ENCODE measurements at places on chromosomes 7 and 10.

GRCh38 chr7:30349170-30349569 lies 64.8 kb downstream of the ZNRF2 start:
- DNase-seq, result no peak
- H3K27ac ChIP-seq, result peak overlapping the region; percentile 83
- no peaks in the 10 kb centered on the region for H3K27me3 ChIP-seq
- peaks cover 23% of the 10 kb centered on the region for H3K4me1 ChIP-seq
- H3K4me3 ChIP-seq, result no peak overlapping the region
- no peaks in the 10 kb centered on the region for H3K36me3 ChIP-seq

DNA sequence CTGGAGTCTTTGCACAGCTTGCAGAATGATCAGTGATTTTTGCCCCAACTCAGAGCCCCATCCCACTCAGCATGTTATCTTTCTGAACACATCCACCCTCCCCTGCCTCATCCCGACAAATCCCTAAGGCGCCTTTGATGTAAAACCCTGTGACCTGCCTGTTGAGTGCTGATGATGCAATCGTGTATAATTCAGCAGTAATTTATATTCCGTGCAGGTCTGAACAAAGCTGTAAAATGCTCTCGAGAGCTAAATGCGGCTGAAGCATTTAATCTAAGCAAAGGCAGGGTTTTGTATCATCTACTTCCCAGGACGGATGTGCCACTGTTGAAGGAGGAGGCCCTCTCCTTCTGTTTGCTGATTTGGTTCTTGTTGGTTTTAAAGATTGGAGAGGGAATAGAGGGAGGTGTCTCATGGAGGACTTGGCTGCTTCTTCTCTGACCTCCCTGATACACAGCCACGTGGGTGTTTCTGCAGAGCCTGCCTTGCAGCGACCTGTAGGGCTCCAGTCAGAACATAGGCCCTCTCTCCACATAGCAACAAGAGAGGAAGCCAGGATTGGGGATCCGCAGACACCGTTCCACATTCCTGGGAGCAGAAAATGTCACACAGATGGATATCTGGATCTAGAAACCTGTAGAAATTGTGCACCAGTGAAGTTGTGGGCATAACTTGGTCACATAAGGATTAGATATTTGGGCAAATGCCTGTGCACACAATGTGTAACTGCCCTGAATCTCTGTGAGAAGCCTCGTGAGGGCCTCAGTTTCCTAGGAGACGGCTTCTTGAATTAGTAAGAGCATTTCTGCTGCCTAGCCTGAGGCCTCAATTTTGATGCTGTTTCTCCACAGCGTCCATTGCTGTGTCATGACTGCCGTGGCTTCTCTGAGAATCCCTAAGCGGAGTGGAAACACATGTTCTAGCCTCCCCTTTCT lies 90.2 kb upstream of the AGK start:
- H3K27me3 ChIP-seq, result peaks cover 4% of the 10 kb centered on the region
- no peak for DNase-seq
- H3K4me1 ChIP-seq, result no peaks in the 10 kb centered on the region
- H3K27ac ChIP-seq, result no peak overlapping the region
- H3K36me3 ChIP-seq, result no peaks in the 10 kb centered on the region

GRCh38 chr10:29839826-29840515 lies 205.2 kb upstream of the SVIL start:
- no peak overlapping the region for H3K4me3 ChIP-seq
- H3K27me3 ChIP-seq, result peaks cover 2% of the 10 kb centered on the region
- no peak overlapping the region for H3K27ac ChIP-seq
- no peaks in the 10 kb centered on the region for H3K36me3 ChIP-seq
- DNase-seq, result no peak

- H3K4me1 ChIP-seq, result no peaks in the 10 kb centered on the region
- DNase-seq, result no peak
- H3K27me3 ChIP-seq, result no peaks in the 10 kb centered on the region
- no peaks in the 10 kb centered on the region for H3K36me3 ChIP-seq
- no peak overlapping the region for H3K4me3 ChIP-seq
Observed at GRCh38 chr7:37531225-37531624, 82.6 kb upstream of the ELMO1 start.

- H3K27me3 ChIP-seq, result peaks cover 2% of the 10 kb centered on the region
- DNase-seq, result no peak
- no peak overlapping the region for H3K27ac ChIP-seq
- no peaks in the 10 kb centered on the region for H3K4me1 ChIP-seq
- no peaks in the 10 kb centered on the region for H3K36me3 ChIP-seq
Observed at GRCh38 chr7:98841179-98841997, 28.4 kb downstream of the TMEM130 start.

DNA sequence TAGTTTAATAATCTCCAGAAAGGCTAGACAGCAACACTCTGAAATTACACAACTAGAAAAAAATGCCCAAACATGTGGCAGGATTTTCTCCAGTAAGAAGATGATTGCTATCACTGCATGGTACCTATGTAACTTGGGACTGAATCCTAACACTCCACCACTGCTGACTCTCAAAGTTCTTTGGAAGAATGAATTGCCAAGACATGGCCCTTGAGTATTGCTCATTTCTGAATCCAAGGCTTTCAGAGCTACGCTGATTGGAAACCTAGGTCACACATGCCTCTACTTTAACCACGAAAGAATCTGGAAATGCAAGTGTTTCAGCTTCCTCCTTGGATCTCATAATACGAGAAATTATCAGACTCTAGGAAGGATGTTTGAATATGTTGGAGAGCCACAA lies 167.5 kb upstream of the CELF2 start:
- no peak for DNase-seq
- H3K27me3 ChIP-seq, result no peaks in the 10 kb centered on the region

GRCh38 chr7:107461938-107462533 lies 7.8 kb upstream of the GPR22 start:
- DNase-seq, result no peak
- H3K4me3 ChIP-seq, result no peak overlapping the region
- no peaks in the 10 kb centered on the region for H3K27me3 ChIP-seq
- H3K4me1 ChIP-seq, result no peaks in the 10 kb centered on the region
- H3K36me3 ChIP-seq, result no peaks in the 10 kb centered on the region

DNA sequence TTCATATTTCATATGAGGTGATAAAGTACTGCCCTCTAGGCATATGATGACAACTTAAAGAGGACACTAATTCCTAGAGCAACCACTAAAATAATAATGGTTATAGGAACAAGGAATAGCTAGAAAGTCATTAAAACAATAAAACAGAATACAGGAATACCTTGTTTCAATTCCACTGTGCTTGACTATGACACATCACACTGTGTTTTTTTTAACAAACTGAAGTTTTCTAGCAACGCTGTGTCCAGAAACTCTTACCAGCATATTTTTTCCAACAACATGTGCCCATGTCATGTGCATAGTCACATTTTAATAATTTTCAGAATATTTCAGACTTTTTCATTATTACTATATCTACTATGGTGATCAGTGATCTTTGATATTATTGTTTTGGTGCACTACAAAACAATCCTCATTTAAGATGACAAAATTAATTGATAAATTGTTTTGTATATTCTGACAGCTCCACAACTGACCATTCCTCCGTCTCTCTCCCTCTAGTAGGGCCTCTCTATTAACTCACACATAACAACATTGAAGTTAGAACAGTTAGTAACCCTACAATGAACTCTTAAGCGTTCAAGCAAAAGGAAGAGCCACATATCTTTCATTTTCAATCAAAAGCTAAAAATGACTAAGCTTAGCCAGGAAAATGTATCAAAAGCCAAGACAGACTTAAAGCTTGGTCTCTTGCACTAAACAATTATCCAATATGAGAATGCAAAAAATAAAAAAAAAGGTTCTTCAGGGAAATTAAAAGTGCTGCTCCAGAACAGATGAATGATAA lies 85.8 kb downstream of the SNX13 start:
- DNase-seq, result no peak
- no peaks in the 10 kb centered on the region for H3K4me1 ChIP-seq
- no peaks in the 10 kb centered on the region for H3K27me3 ChIP-seq
- H3K4me3 ChIP-seq, result no peak overlapping the region
- H3K27ac ChIP-seq, result no peak overlapping the region

GRCh38 chr7:11082552-11083213 lies 109.0 kb downstream of the PHF14 start:
- no peak for DNase-seq
- peaks cover 8% of the 10 kb centered on the region for H3K4me1 ChIP-seq
- H3K36me3 ChIP-seq, result no peaks in the 10 kb centered on the region

GRCh38 chr10:541750-542371 lies 147.6 kb downstream of the DIP2C start:
- no peak overlapping the region for H3K27ac ChIP-seq
- no peaks in the 10 kb centered on the region for H3K36me3 ChIP-seq
- DNase-seq, result no peak
- H3K4me1 ChIP-seq, result no peaks in the 10 kb centered on the region

DNA sequence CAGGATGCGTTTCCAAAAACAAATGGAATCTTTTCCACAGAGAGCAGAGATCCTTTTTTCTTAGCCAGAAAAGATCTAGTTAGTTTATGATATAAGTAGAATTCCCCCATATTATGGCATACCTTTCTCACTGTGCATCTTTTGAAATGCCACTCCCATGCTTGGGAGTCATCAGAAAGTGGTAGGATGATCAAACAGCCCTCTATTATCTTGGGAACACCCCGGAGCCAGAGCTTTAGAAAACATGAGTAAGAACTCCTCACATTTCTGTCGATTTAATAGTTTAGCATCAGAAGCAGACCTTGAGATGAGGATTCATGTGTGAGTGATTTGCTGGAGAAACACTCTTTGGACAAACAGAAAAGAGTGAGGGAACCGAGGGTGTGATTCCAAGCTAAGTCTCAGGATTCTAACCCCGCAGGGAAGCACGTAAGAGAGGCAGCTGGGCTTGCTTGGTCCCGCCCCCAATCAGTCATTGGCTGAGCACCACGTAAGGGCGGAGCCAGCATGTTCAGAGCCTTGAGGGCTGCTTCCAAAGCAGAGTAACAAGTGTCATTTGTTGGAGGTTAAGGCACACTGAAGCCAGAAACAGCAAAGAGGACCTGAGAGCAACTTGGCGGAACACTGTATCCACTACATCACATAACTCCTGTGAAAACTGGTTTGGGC lies 43.7 kb upstream of the NXPH1 start:
- no peaks in the 10 kb centered on the region for H3K27me3 ChIP-seq
- no peak overlapping the region for H3K4me3 ChIP-seq
- no peak for DNase-seq
- peaks cover 21% of the 10 kb centered on the region for H3K4me1 ChIP-seq

DNA sequence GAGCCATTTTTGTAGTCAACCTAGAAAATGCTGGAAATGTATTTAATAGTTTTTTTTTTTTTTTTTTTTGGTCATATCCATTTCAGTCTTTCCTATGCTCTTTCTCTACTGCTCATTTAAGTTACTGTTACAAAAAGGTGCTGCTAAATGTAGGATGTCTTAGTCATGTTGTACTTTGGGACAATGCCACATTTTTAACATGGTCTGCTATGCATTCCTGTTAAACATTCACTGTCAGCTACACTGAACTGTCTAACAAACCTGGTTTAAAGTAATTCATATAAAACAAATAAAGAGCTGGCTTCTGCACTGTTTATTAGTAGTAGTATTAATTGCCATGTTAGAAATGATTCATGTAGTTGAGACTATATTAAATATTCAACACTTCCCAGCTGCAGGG lies 108.6 kb downstream of the NSUN6 start:
- H3K27me3 ChIP-seq, result no peaks in the 10 kb centered on the region
- no peak overlapping the region for H3K27ac ChIP-seq
- H3K36me3 ChIP-seq, result peaks cover 2% of the 10 kb centered on the region
- no peak overlapping the region for H3K4me3 ChIP-seq
- H3K4me1 ChIP-seq, result no peaks in the 10 kb centered on the region
- DNase-seq, result no peak

- no peak for DNase-seq
- no peaks in the 10 kb centered on the region for H3K36me3 ChIP-seq
- H3K27ac ChIP-seq, result no peak overlapping the region
Observed at GRCh38 chr10:100858747-100859483, 53.8 kb upstream of the SLF2 start.

DNA sequence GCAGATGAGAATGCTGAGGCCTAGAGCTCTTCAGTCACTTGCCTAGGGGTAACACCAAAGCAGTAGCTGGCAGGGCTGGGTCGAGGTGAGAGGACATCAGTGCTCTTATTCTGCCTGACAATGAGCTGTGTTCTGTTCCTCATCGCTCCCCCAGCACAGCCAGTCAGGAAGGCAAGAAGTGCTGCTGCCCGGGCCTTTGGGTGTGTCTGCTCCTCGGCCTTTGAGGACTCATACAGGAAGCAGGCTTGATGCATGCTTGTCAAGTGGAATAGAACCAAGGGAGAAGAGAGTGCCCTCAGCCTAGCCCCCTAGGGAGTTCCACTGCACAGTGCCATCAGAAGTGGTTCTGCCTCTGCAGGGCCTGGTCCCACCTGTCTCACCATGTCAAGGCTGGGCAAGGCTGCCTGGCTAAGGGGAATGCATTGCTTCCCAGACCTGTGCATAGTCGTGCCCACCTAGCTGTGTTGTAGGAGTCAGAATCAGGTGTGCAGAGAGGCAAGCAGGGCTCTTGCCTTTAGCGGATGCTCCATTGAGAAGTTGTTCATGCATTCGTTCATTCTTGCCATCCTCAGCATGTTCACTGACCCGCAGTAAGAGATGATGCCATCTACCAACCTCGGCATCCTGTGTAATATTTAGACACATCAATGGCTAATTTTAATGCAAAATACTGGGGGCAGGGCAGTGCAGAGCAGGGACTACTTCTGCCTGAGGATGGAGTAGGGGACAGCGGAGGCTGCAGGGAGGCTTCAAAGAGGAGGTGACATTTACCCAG lies 156.6 kb downstream of the RPS24 start:
- H3K27me3 ChIP-seq, result no peaks in the 10 kb centered on the region
- H3K4me1 ChIP-seq, result no peaks in the 10 kb centered on the region
- H3K4me3 ChIP-seq, result no peak overlapping the region
- no peaks in the 10 kb centered on the region for H3K36me3 ChIP-seq
- DNase-seq, result no peak

DNA sequence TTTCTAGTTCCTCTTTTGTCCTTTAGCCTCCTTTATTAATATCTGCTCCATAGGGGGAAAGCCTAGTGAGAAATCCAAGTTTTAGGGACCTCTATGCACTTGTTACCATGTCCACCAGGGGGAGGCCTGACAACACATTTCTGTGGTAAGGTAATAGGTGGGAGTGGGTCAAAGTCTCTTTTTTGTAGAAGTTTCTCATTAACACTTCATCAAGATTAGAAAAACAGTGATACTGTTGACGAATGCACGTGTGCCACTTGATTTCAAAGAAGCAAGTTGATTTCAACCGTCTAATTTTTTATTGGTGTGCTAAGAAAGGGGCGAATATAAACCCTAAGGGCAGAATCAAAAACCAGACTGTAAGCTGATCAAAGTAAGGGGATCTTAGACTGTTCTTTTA lies 30.6 kb downstream of the CISD1 start:
- no peaks in the 10 kb centered on the region for H3K36me3 ChIP-seq
- no peaks in the 10 kb centered on the region for H3K27me3 ChIP-seq
- DNase-seq, result no peak
- H3K4me3 ChIP-seq, result no peak overlapping the region

- peaks cover 12% of the 10 kb centered on the region for H3K4me1 ChIP-seq
- no peak for DNase-seq
- H3K27me3 ChIP-seq, result no peaks in the 10 kb centered on the region
Observed at GRCh38 chr7:92824450-92824849, 11.9 kb downstream of the CDK6 start.

GRCh38 chr10:32954080-32954479 lies 4.0 kb downstream of the ITGB1 start:
- H3K4me3 ChIP-seq, result no peak overlapping the region
- peaks cover 9% of the 10 kb centered on the region for H3K4me1 ChIP-seq
- no peaks in the 10 kb centered on the region for H3K27me3 ChIP-seq
- H3K27ac ChIP-seq, result no peak overlapping the region

- no peak overlapping the region for H3K27ac ChIP-seq
- no peaks in the 10 kb centered on the region for H3K4me1 ChIP-seq
- H3K36me3 ChIP-seq, result no peaks in the 10 kb centered on the region
- no peak for DNase-seq
- no peaks in the 10 kb centered on the region for H3K27me3 ChIP-seq
- no peak overlapping the region for H3K4me3 ChIP-seq
Observed at GRCh38 chr7:107847168-107847835, 43.7 kb upstream of the DLD start.
